ENCODE measurements at places on chromosomes 11 and 22.

- no peak for DNase-seq
These were observed 12.8 kb downstream of the PLAAT4 start for GRCh38 chr11:63549411-63549810.

GRCh38 chr22:42992886-42993479 is 22.0 kb downstream of the PACSIN2 start:
- DNase-seq: peak; percentile 14

- DNase-seq: no peak
These were observed 18.2 kb downstream of the CALCA start for GRCh38 chr11:14953904-14954303.

DNA sequence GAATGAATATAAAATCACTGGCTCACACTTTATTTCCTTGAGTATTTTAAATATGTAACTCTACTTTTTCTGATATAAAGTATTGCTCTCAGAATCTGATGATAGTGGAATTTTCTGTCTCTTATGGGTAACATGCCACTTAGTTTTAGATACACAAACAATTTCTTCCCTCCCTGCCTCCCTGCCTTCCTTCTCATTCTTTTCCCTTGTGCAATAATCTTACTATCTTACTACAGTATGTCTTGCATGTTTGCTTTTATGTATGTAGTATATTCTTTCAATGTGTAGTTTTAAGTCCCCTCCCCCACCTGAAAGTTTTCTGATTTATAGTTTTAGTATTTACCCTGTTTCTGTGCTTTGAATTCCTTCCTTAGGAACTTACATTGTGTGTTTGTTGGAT is 48.4 kb downstream of the INSC start:
- no peak for DNase-seq

DNA sequence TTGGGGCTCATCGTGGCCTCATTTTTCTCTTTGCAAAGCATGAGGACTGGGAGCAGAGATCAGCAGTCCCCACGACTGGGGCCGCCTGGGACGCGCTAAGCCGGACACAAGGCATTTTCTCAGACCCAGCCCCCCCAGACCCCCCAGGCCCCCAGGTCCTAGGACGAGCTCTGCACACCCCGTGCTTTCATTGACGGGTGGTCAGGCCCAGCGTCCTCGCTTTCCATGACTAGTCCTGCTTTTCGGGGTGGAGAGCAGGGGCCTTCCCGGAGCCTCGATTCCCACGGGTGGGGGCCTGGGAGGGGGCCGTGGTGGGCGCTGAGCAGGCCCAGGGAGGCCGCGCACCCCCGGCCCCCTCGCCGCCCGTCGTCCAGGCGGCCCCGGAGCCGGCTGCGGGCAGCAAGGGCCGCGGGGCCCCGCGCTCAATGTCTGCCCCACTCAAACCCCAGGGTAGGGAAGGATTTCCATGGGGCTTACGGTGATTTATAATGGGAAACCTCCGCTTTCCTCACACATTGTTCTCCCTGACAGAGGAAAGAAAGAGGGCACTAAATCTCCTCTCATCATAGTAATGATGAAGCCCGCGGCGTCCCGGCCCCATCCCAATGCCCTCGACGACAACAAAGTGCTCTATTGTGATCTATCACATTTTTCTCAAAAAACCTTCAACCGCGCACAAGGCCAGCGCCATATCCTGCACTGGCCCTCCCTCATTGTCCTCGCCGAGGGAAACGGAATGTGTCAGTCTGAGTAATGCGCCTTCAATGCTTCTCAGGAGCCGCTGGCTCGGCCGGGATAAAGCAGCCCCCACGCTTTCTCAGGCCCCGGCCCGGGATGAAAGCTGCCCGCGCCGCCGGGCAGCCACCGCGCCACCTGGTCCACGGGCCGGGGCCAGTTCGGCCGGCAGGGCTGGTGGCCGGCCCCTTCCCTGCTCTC is 10.4 kb upstream of the LINC01488 start:
- no peak for DNase-seq

GRCh38 chr11:59011655-59012397 is 72.5 kb downstream of the GLYATL1 start:
- peak; percentile 38 for DNase-seq

GRCh38 chr11:1388763-1389102 is 1.0 kb upstream of the BRSK2 start:
- DNase-seq: no peak

DNA sequence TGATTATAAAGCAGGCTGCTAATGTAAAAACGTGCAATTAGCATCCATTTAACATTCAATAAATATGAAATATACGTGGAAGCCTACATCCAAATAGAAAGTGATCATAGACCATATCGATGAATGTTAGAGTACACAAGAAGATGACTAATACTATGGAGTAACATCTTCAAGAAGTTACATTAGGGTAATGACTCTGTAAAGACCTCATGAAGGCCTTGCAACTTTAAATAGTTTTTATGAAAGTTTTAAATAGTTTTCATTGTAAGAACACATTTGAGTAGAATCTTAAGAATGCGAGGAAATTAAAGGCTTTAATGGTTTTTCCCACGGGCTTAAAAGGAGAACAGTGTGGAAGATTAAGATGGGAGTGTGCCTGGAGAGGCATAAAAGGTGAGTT is 1.4 kb downstream of the TRIM34 start:
- DNase-seq: peak; percentile 77

- no peak for DNase-seq
These were observed 11.8 kb downstream of the NAP1L4 start for GRCh38 chr11:2980168-2980840.

DNA sequence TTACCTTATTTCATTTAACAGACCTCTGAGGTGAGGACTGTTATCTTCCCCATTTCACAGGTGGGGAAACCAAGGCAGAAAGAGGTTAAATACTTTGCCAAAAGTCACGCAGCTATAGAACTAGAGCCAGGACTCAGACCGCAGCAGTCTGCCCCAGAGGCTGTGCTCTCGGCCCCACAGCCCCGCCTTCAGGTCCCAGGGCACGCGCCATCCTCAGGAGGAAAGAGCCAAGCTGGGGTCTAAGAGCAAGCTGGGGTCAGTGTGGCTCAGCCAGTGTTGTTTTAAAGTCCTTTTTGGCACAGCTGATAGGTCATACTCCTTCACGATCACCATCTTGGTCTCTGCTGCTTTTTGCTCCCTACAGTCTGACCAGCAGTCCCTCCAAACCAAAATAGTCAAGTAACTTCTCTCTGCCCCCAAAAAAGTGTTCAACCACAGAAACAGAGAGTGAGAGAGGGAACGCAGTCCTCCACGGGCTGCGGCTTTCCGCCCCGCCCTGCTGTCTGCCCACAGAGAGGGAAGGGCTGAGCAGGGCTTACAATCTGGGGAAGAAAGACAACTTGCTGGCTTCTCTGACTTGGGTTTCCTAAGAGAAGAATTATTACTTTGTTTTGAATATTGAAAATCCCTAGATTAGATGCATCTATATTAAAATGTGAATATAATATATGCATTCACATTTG is 137.2 kb upstream of the OPCML start:
- DNase-seq: no peak

Measured in suppressor macrophage treated with lipopolysaccharide for 1 hour (primary cell).